NCI-H1105 treated with DMSO at 0.1 percent for 48 hours (cell line): ENCODE measurements at places on chromosomes 2 and 18.

DNA sequence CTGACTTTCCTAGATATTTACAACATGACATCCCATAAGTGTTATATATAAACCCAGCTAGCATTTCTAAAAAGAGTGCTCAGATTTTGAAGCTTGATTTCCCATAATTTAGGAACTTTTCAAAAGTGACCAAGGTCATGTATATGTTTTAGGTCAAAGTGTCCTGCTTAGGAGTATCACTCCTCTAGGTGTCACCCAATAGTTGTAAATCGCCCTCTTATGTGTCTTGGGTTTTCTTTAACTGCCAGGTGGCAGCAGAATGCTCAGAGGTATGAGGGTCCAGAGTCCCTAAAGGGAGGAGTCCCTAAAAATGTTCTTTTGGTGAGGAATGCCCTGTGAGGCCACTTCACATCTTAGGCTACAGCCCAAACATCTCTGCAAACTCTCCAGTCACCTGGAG is 358.3 kb downstream of the CELF4 start:
- DNase-seq: no peak

DNA sequence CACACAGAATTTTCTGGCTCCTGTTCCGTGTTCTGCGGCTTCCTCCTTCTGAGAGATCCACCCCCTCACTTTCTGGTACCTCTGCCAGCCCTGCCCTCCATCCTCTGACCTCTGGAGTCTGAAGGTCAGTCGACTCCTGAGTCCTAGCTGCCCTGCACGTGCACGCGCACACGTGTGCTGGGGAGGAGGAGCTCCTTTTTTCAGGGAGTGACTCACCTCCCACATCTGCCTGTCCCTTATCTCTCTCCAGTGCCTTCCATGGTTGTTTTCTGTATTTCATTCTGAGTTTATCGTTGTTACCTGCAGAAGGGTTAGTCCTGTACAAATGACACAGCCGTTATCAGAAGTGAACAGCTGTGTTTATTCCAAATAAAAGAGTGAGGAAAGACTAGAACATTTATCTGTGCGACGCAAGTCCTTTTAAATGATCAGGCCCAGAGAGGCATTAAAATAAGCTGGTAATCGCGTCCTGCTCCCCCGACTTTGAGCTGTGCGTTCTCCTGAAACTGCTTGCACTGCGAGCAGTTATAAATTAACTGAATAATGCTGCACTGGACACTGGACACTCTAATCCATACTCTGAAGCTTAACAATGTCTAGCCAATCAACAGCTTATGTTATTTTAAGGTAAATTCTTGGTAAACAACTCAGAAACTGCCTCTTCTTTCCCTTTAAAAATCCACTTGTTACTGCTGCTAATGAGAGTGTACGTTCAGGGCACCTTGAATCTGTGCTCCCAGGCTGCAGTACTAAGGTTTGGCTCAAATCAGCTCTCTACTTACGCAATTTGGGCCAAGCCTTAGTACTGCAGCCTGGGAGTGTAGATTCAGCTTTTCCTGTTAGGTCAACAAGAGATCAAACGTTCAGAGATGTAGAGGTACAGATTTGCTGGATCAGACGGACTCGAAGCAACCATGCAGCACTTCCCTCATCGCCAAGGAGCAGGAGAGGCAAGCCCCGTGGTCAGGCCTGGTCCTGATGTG is 72.5 kb downstream of the GALR1 start:
- no peak for DNase-seq

DNA sequence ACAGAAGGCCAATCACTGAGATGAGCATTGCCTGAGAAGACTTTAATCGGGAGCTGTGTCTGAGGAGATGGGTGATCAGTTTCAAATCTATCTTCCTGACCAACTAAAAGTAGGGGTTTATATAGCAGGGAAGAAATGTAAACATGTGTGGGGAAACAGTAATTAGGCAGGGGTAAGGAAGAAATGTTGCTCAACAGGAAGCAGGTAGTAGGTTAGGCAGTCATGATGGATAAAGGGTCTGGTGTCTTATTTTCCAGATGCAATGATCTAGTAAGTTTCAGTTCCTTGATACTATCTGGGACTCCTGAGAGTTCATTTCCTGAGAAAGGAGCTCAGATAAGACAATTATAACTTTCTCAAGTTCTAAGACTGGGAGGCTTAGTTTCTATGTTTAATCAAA is 33.8 kb upstream of the DNAJC10 start:
- no peak for DNase-seq

DNA sequence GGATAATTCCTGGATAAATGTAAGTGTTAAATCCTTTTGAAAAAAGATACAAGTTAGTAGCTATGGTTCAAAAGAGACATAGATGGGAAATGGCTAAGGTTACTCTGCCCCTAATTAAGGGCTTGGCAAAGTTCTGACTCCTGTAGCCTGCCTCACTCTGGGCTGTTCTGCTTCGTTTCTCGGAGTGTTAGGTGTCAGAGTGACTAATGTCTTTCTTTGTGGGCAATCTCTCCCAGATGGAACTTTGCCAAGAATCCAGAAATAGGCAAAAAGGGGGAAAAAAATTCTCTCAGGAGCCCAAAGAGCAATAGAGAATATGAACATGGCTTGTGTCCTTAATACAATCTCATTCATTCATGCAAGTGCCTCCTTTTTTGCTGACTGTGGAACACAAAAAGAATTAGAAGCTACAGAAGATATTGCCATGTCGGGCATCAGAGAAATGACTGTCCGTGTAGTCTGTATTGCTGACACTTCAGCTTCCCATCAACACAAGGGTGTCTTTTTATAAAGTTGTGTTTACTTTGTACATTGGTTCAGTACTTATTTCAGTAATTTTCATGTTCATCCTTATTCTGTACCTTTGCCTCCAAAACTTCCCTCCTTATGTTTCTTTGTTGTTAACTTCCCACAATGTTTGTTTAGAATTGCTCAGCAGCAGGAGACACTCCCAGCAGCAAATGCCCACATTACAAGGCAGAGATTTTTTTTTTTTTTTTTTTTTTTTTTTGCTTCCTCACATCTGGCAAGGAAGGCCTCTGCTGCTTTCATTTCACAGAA is 134.0 kb downstream of the FTCDNL1 start:
- DNase-seq: peak; percentile 71

DNA sequence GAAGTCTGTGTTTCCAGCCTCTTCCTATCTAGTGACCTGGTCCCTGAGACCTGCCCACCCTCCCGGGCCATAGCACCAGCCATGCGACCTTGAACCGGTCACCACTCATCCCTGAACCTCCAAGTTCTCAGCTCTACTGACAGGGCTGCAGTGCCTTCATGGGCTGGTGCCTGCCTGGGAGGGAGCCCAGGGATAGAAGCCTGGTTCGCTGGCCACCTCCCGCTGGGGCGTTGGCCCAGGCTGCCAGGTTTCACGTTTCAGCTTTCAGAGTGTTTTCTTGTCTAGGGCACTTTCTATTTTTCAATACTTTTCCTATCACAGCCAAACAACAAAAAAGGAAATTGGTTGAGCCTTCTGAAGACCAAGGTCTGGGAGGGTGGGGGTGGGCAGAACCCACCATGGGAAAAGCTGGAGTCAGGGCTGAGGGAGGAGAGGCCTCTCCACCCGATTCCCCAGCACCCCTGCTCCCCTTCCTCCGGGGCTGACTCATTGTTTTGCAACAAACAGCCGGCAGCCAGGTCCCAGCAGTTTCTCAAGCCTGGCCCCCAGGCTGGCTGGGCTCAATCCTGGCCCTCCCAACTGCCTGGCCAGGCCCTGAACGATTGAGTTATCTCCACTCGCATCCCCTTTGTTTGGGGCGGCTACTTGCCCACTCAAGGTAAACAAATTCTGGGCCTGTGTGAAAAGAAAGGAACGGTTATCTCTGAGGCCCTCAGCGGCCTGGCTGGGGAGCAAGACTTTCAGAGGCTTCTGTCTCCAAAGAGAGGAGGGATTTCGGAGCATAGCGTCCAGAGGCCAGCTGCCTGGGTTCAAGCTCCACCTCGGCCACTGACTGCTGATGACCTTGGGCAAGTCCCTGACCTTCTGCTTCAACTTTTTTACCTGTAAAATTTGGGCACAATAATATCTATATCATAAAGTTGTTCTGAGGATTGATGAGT is 47.5 kb downstream of the ZFP36L2 start:
- no peak for DNase-seq

- no peak for DNase-seq
These were observed 12.4 kb downstream of the NABP1 start for GRCh38 chr2:191690327-191690726.
